Progenitor cell of endocrine pancreas (in vitro differentiated cells): ENCODE measurements at places on chromosomes 12 and 14.

DNA sequence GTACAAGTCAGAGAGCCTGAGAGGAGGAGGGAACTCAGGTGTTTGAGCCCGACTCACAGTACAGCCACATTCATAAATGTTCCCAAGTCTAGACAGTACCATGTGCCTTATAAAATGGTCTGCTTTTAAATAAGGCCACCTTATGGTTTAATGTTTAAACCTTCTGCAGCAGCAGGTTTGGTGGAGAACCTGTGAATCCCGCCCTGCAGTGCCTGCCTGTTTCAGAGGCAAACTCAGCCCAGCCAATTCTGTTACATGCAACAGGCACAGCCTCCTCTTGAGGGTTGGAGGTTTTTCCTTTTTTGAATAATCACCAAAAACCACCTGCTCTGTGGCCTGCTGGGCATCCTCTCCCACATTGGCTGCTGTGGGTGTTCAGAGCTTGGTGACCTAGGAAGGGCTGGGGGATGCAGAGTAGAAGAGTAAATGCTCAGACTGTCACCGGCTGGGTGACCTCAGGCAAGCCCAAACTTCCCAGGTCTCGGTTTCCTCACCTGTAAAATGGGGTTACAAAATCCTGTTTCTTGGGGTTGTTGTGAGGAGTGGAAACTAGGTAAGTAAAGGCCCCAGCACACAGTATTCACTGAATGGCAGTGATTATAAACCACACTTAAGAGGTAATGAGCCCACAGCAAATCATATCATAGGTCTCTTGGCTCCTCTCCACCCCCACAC lies 28.0 kb downstream of the NUAK1 start:
- DNase-seq, result no peak

DNA sequence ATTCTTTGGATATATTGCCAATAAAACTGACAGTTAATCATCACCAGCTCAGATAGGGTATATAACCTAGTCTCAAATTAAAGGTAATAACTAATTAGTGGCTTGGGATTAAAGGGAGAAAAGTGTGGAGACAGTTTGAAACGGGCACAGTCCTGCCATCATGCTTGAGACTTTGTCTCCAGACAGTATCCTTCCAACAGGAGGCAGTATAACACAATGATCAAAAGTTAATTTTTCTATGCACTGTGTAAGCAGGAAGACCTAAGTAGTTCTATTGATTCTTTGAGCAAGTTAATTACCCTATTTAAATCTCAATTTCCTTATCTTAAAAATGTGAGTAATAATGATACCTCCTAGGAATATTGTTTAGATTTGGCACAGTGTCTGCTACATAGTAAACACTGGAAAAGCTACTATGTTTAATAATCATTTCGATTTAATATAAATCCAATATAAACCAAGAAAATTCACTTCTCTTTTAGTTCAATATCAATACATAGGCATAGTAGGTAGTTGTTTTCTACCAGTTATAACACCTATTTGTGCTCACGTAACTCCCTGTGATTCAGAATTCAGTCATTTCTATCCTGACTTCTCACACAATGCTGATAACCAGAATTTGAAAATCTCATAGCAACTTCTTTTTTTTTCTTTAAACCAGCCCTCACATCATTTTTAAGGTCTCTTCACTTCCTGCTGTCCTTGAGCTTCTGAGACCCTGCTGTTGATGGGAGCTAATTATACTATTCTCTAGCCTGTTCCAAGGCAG lies 53.7 kb downstream of the GALNT4 start:
- DNase-seq, result no peak

DNA sequence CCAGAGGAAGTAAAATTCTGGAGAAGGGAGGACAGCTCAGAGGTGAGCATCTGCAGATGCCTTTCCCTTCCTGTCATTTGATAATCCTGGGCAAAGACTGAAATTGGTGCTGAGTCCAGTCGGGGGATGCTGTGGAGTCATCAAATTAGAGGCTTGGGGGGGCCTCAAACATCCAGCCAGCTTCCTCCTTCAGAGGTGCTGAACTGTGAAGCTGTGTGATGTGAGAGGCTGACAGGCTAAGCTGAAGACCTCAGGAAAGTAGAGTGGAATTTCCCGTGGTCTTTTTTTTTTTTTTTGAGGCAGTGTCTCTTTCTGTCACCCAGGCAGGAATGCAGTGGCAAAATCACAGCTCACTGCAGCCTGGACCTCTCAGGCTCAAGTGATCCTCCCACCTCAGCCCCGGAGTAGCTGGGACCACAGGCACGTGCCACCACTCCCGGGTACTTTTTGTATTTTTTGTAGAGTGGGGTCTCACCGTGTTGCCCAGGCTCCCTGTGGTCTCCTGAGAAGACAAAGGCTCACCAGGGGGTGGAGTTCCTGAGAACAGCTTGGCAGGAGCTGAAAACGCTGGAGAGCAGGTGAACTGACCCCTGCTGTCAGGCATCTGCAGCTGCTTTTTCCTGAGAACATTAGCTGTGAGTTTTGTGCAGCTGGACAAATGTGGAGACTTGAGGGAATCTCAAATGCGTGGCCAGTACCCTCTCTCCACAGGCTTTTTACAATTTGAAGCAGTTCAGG lies 6.1 kb upstream of the TCL1B start:
- DNase-seq, result peak; percentile 40

DNA sequence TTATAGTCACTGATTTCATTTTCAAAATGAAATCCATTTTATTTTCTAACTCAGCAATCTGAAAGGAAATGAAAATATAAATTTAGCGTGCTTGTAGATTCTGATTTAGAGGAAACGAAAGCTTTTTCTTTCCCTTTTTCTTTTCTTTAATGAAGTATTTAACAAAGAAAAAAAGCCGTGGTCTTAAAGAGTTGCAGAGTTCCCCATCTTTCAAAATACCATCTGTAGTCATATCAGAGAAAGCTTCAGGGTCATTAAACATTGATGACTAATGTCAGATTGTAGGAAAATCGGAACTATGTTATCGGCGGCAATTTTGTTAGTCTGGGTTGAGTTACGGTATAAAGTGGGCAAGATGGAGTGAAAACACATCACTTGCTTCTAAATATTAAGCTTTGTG lies 32.3 kb downstream of the DRAM1 start:
- no peak for DNase-seq

GRCh38 chr14:66610154-66610563 lies 102.2 kb downstream of the GPHN start:
- no peak for DNase-seq

GRCh38 chr14:53011053-53011462 lies 60.2 kb upstream of the FERMT2 start:
- no peak for DNase-seq

GRCh38 chr14:97946641-97947040 lies 1149.5 kb downstream of the VRK1 start:
- no peak for DNase-seq

GRCh38 chr14:20492486-20492885 lies 12.9 kb upstream of the RNASE10 start:
- DNase-seq, result no peak

- DNase-seq, result no peak
These were observed 63.6 kb downstream of the TMCC3 start for GRCh38 chr12:94586589-94587259.

GRCh38 chr12:71703206-71703605 lies 17.3 kb downstream of the TMEM19 start:
- no peak for DNase-seq

DNA sequence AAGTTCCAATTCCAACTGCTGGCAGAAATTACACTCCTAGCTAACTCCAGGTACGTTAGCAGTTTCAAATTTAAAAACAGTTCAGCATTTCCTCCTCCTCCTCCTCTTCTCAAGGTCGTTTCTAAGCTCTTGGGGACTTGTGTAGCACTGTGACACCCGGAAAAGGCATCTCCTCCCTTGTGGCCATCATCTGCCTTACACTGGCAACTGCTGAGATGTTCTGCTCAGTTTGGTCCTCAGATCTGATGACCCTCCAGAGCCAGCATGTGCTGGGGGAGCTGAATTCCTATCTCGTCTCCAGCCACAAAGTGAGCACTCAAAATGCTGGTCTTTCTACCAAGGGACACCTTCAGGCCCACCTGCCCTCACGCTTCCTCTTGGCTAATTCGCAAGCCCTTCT lies 43.5 kb upstream of the CDKN3 start:
- no peak for DNase-seq

DNA sequence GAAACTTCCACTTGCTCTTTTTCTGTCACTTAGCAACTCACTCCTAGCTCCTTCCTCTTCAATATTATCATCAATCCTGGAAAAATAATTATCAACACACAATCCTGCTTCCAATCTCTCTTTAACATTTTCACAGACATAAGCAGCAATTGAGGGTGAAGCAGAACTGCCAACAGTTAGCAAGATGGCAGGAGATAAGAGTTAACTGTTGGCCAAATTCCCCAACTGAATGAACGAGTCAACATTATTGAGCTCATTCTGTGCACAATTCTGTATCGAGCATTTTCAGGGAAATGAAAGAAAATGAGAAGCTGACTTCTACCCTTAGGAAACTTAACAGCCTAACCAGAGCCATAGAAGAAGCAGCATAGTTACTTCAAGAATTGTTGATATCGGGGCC lies 152.0 kb downstream of the KCNA5 start:
- DNase-seq, result no peak

GRCh38 chr14:102796661-102797190 lies 19.5 kb downstream of the TRAF3 start:
- DNase-seq, result no peak
